ENCODE measurements at places on chromosomes 3 and 15.

- DNase-seq: no peak
Measured at GRCh38 chr3:106004137-106004681, 135.4 kb upstream of the CBLB start.

DNA sequence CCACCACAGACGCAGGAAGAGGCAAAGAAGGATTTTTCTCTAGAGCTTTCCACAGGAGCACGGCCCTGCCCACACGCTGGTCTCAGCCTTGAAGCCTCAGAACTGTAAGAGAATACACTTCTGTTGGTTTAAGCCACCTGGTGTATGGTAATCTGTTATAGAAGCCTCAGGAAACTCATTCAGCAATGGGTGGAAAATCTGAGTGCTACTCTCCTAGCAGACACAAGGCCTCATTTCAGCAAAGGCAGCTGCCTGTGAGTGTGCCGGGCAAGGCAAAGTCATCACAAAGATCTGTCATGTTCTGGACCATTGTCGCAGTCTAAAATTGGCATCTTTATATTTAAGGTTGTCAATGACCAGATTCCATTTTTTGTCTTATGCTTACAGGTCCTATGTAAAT, 31.0 kb downstream of the ATP10A start:
- DNase-seq: peak; percentile 51

- no peak for DNase-seq
Measured at GRCh38 chr3:161343986-161344385, 27.3 kb downstream of the SPTSSB start.

DNA sequence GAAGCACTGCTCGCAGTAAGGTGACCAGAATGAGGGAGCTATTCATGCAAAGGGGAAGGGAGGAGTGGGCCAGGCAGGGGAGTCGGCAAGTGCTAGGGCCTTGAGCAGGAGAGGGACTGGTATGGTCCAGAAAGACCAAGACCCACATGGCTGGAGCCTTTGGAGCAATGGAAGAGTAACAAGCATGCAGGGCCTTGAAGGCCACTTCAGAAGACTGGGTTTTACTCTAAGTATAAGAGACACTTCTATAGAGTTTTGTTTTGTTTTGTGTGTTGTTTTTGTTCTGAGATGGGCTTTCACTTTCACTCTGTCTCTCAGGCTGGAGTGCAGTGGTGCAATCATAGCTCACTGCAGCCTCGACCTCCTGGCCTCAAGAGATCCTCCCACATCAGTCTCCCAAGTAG, 42.0 kb downstream of the BFSP2 start:
- no peak for DNase-seq

DNA sequence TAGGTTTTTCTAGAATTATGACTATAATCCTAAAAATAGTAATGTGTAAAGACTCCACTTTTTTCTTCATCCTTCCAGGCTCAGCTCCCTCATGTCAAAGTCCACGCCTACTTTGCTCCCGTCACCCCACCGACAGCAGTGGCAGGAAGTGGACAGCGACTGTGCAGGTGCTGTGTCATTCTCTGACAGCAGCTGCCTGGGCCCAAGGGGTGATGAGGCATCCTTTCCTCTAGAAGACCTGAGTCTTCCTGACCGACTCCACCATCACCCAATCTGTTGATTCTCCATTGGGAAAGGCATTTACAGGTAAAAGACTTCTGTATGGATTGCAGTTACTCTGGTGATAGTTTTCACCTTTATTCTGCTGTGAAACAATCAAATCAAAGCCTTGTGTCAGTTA, 54.8 kb downstream of the UBP1 start:
- DNase-seq: peak; percentile 68

GRCh38 chr3:98764472-98764884, 1.3 kb downstream of the ST3GAL6 start:
- DNase-seq: no peak

GRCh38 chr15:60591496-60592370, 112.8 kb upstream of the ICE2 start:
- peak; percentile 57 for DNase-seq

GRCh38 chr3:17672506-17672905, 69.9 kb downstream of the TBC1D5 start:
- no peak for DNase-seq

DNA sequence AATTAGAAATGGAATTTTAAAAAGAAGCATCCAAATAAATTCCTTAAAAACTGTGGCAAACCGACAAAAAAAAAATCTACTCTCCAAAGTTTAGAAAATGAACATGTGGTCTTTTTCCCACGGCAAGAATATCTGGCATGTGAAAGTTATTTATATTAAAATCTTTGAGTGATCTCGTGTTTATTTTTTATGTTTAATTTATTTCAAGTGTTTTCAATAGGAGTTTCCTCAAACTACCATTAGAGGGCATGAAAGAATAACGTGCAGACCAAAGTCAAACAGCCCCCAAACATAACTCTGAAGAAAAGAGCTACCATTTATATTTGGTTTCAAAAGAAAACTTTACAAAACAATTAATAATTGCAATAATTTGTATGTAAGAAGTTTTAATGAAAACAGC, 286.4 kb downstream of the ZIC4 start:
- no peak for DNase-seq

- DNase-seq: no peak
Measured at GRCh38 chr3:105093371-105094252, 273.1 kb upstream of the ALCAM start.

DNA sequence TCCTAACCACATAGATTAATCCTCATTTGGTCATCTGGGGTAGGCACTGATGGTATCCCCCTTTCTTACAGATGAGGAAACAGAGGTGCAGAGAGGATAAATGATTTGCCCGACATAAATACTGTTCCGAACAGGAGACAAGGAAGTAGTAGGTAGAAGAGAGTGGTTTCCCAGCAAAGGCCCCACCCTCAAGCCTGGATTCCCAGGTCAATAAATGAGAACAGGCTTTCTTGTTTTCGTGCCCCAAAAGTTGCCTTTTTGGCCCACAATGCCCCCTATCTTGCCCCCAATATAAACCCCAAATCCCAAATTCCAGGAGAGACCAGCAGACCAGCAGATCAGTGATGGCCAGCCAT, 125.5 kb upstream of the PRR20G start:
- DNase-seq: no peak

GRCh38 chr3:197828-198491, 1.4 kb downstream of the CHL1 start:
- no peak for DNase-seq

DNA sequence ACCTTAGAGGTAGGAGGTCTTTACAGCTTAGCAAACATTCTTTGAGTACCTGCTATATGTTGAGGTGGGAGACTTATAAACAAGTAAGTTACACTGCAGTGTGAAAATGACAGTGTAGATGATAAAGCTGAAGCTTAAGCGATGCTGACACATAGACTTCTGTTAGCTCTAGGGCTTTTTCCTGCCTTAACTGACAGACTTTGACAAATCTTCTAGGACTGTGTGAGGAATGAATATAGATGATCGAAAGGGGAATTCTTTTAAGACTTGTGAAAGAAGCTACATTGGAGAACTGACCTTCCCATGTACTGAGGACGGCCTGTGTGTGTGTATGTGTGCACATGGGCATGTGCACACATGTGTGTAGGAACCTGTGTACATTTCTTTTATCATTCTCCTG, 22.7 kb downstream of the BOC start:
- DNase-seq: no peak

GRCh38 chr3:73502609-73503583, 121.8 kb downstream of the PDZRN3 start:
- DNase-seq: peak; percentile 60

DNA sequence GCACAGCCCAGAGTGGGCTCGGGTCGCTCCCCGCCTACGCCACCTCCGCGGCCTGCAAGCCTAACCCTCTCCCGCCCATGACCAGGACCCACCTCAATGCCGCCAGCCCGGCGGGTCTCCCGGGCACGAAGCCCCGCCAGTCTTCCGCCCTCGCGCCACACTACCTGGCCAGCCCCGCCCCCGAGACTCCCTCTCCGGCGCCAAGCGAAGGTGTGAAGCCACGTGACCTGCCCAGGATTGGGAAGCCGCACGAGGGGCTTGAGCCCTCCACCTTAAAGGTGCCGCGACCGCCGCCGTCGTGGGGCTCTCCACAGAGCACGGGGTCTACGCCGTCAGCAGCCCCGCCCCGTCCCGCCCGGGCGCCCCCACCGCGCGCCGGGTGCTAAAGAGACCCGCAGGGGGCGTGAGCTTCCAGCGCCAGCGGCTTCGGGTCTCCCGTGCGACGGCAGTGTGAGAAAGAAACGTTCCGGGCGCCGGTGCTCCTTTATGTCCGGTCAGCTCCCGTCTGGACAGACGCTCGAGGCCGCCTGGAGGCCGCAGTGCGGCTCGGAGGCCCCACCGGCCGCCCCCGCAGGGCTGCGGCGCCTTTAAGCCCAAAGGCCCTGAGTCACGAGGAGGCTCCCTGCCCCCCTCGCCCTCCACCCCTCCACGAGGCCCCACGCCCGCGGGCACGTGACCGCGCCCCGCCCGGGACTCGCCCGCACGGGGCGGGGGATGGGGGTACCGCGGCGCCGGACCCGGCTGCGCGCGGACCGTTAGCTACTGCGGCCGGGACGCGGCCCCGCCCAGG, at the start of gene CPEB1:
CPEB1 (minus strand) TSS at position 319 of the 790 bp plus-strand sequence. CDS start 18,904 bp downstream, outside the sequence.
- peak; percentile 53 for DNase-seq

DNA sequence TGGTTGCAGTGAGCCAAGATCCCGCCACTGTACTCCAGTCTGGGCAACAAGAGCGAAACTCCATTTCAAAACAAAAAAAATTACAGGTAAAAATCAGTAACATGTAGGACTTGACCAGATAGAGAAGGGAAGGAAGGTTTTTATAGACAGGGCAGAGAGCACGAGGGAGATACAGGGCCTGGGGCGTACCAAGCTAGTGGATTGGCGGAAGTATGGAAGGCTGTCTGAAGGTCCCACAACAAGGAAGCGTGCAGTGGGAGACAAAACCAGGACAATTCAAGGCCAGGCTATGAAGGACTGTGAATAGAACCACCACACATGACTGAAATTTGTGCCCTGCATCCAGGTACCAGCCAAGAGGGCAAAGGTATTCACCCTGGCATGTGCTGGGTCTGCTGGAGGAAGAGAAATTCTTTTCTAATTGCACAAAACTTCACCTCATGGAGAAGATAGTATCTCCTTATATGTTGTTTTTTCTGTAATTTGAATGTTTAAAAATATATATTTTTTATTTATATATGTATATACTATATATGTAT, 33.0 kb upstream of the BCL2A1 start:
- DNase-seq: no peak

GRCh38 chr15:80999623-81000036, 1.1 kb upstream of the TLNRD1 start:
- peak; percentile 84 for DNase-seq

- no peak for DNase-seq
Measured at GRCh38 chr3:165503825-165504224, 307.6 kb upstream of the SLITRK3 start.

- DNase-seq: no peak
Measured at GRCh38 chr3:10399634-10400033, 78.7 kb upstream of the SEC13 start.

DNA sequence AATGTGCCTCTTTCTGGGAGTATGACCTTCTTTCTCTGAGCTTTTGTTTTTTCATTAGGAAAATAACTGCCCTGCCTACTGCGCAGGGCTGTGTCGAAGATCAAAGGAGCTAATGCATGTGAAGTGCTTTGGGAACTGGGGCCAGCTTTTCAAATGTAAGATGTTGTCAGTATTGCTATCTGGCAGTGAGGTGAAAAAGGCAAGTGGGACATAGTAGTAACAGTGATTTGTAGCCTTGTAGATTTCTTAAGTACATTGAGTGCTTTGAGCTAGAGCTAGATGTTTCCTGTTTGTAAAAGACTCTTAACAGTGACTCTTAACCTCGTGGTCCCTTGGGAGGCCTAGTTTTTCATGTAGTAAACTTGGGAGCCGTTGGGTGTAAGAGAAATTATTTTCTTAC, 126.5 kb downstream of the ECT2 start:
- no peak for DNase-seq

DNA sequence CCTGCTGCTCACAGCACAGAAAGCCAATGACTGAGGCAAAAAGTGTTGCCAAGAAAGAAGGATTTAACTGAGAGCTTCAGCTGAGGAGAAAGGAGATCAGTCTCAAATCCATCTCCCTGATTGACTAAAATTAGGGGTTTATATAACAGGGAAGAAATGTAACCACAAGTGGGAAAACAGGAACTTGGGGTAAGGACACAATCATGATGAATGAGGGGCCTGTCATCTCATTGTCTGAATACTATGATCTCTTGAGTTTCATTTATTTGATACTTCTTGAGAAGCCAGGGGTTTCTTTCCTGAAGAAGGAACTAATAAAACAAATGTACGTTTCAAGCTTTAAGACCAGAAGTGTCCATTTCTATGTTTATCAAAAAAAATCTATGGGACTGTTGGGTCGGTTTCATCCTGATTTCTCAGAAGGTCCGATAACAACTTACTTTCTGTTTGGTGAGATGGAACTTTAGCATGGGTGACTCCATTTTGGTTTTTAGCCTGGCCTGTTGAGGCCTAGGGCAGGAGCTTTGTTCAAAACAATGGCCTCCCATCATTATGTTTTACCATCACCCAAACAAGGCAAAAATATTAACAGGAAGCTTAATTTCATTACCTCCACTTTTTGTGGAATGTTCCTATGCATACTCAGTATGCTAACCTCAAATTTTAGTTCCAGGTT, 76.6 kb upstream of the PIAS1 start:
- no peak for DNase-seq

DNA sequence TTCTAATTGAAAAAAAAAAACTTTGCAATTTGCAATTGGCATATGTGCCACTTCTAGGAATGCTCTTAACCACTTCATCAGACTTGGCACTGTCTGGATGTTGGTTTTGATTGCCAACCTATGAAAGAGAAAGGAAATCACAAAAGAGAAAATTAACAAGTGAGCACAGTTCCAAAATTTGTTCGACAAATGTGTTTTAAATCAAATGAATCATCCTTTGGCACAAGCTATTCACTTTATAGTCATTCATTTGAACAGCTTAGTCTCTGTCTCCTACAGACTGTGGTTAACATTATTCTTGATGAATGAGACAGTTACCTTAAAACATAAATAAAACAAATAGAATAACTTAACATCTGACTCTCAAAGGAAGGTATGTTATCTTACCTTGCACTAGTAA, 265.0 kb downstream of the EPHA3 start:
- no peak for DNase-seq

- no peak for DNase-seq
Measured at GRCh38 chr3:194957743-194958240, 272.1 kb downstream of the FAM43A start.

GRCh38 chr3:181782306-181782954, 70.7 kb downstream of the SOX2 start:
- no peak for DNase-seq

GRCh38 chr3:195403244-195403643, 39.6 kb downstream of the ACAP2 start:
- DNase-seq: no peak

DNA sequence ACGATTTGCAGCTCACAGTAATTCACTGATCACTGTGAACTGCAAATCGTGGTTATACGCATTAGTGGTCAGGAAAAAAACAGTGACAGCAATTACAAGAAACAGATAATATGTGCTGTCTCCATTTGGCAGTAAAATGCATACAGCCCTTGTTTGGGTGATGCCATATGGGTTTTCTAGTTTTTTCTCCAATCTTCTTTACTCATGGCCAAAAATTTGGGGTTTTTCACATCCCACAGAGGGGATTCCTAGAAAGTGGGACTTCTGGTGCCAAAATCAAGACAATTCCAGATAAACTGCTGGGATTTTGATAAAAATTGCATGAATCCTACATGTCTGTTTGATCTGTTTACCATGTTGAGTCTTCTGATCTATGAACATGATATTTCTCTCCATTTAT, 15.6 kb downstream of the NDN start:
- no peak for DNase-seq

GRCh38 chr3:128174675-128175590, 21.7 kb downstream of the EEFSEC start:
- DNase-seq: no peak

Measured in stimulated activated CD4-positive, alpha-beta T cell treated with anti-CD3 and anti-CD28 coated beads, Interleukin-15, amount 100 ng/mL, for 24 hours (primary cell).